Right kidney (tissue), 9 donors: ENCODE measurements at places on chromosomes 1 and 21.

- no peak for DNase-seq
These were observed 979.2 kb downstream of the MRPL39 start for GRCh38 chr21:24628046-24628445.

DNA sequence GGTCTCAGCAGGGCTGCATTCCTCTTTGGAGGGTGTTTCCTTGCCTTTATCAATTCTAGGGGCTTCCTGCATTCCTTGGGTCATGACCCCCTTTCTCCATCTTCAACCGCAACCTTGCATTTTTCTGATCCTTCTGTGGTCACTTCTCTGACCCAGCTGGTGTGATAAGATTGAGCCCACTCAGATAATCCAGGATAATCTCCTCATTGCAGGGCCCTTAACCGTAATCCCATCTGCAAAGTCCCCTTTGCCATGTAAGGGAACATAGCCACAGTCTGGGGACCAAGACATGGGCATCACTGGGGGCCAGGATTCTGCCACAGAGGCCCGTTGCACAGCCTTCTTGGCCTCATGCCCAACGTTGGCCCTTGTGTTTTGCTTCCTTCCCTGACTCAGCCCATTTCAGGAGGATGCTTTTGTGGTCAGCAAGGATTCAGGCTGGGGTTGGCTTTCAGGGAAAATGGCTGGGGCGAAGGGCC lies 35.0 kb upstream of the IL19 start:
- DNase-seq: no peak

- no peak for DNase-seq
These were observed 1.3 kb downstream of the FGR start for GRCh38 chr1:27633640-27634176.

DNA sequence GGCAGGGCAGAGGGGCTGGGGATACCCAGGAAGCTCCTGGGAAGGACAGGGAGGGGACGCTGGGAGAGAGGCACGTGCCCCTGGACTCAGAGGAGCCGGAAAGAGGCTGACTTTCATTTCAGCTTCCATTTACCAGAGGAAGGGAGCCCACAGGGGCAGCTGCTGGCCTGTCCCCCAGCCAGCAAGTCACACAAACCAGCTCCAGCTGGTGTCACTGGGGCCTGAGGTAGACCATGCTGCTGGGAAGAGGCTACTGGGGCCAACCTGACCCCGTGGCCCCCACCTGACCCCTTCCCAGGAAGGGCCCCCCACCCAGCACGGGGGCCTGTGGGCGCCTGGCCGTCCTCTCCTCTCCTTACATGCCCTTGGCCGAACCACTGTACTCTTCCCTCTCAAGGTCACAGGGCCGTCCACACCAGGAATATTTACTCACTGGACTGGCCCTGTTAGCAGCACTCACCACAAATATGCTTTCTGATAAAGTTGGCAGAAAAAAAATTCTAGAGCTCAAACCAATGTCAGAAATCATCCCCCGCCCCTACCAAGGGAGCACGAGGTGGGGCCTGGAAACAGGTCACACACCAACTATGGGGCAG lies 110.5 kb downstream of the CASZ1 start:
- DNase-seq: no peak

DNA sequence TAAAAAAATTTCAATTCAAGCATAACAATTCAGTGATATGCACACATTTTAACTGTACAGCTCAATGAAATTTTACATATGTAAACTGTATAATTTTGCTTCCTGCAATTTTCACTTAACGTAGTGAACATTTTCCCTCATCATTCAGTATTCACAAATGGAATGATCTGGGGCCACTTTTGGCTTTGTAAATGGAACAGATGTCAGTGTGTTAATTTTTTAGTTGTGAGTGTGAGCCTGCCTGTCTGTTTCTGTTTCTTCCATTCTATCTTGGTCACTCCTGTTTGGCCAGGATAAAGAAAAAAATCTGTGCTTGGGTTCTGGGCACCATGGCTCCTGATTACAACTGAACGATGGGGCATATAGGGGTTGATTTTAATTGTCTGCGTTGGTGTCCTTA lies 20.5 kb upstream of the ST3GAL3 start:
- no peak for DNase-seq

DNA sequence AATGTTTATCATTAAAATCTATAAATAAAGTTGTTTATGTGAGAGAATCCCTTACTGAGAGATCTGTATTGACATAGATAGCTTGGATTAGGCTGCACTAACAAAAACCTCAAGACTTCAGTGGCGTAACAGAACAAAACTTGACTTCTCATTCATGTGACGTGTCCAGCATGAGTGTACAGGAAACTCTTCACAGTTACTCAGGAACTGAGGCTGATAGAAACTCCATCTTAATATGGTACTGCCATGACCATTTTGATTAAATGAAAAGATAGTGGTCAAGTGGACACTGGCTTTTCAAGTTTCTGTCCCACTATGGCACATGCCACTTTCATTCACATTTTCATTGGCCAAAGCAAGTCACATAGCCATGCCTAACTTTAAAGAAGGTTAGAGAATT lies 3.7 kb downstream of the ST3GAL3 start:
- no peak for DNase-seq

- DNase-seq: no peak
These were observed 87.5 kb downstream of the RGS2 start for GRCh38 chr1:192896376-192896775.

DNA sequence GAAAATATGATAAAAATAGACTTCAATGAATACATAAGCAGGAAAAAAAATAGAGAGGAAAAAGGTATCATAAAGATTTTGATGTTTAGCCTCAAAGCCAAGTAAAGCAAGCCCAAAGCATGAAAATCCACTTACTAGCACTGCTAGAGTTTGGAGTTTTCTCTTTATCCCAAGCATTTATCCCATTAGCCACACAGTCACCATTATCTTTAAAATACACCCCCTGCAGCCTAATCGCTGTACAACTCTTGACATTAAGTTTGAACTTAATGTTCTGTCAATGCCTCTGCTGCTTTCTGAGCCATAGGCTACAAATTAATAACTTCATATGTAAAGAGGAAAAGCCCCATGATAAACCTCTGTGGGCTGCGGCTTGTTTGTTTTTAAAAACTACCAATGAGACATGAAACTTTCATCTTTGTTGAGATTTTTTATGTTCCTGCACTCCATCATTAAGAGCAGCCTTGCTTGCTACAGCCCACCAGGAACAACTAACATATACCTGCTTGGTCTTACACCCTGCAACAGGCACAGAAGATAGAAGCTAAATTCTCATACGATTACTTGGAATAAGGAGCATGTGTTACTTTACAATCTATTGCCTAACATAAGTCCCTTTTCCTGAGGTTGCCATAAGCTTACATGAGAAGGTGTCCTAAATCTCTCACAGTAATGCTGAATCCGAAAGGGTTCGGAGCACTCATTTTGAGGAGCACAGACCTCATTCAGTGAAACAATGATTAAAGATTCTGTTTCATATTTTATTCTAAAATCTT lies 202.4 kb downstream of the SMYD3 start:
- no peak for DNase-seq

DNA sequence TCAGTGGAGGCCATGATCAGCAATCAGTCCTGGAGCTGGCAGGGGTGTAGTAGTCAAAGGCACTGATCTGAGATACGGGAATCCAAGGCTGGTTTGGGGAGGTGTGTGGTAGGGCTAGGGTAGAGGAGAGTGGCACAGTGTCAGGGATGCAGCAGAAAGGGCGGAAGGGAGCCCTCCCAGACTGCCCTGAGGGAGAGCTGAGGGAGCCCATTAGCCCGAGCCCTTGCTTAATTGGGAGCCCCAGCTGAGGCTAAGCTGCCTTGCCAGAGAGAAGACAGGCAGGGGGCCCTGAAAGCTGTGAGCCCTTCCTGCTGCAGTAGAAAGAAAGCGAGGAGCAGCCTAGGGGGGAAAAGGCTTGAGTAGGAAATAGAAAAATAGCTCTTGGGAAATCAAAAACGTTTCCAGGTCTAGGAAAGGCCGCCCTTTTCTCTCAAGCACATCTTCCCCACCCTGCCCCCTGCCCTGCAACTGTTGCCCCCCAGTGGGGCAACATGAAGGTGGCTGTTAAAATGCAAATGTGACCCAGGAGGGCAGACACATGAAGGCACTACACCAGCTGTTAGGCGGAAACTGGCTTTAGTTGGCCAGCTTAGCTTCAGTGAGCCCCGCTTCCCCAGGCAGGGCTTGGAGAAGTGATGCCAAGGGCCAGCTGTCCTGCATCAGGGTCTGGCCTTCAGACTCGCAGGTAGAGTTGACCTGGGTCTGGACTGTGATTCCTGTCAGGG lies 106.2 kb downstream of the UCK2 start:
- no peak for DNase-seq

GRCh38 chr21:32332463-32332951 lies 33.9 kb downstream of the MRAP start:
- DNase-seq: no peak

DNA sequence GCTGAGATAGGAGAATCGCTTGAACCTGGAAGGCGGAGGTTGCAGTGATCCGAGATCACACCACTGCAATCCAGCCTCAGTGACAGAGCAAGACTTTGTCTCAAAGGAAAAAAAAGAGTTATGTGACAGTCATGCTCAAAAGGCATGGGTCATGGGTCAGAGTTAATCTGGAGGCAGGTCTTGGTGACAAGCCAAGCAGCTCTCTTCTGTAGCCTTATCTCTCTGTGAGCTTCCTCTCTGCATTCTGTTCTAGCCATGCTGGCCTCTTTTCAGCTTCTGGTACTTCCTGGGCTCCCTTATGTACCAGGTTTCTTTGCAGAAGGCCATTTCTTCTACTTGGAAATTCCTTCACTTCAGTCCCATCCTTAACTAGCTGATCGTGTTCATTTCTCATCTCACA lies 63.6 kb downstream of the NGF start:
- no peak for DNase-seq

GRCh38 chr1:116498789-116499628 lies 71.8 kb downstream of the CD58 start:
- DNase-seq: peak; percentile 65

GRCh38 chr1:49225464-49225863 lies 448.8 kb upstream of the BEND5 start:
- DNase-seq: no peak

DNA sequence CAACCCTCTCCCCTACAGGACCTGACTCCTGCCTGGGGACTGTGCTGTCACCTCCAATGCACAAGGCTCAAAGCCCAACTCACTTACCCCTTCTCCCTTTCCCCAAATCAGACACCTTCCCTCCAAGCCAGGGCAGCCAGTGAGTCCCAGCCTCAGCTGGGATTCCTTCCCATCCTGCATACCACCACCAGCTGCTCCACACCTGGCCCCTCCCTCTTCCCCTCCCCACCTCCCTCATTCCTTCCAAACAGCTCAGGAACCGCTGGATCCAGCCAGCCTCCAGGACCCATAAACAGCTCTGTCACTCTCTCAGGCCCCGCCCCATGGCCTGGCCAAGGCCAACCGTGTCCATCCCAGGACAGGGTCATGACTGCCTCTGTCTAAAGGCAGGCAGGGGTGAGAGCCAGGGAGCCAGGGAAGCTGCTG lies 41.4 kb downstream of the ACOT7 start:
- DNase-seq: no peak

DNA sequence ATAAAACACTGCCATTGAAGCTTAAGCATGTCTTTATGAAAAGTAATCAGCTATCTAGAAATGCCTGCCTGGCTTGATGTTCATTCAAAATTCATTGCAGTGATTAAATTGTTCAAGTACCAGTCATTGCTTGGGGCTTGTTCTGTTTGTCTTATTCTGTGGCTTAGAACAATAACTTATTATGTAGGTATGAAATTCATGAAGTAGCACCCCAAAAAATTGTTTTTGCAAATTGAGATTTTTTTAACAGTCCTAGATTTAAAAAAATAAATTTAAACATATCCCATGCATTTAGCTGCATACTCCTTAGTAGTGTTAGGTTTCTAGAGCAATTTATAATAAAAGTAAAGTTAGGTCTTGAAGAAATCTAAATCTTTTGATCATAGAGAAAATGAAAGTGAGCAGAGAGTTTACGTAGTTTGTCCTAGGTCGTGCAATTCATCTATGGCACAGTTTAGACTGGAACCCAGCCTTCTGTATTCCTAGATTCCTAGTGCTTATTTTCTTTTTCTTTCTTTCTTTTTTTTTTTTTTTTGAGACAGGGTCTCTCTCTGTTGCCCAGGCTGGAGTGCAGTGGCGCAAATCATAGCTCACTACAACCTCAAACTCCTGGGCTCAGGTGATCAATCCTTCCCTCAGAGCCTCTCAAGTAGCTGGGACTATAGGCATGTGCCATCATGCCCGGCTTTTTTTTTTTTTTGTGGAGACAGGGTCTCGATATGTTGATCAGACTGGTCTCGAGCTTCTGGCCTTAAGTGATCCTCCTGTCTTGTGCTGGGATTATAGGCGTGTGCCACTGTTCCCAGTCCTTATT lies 9.3 kb downstream of the MIER1 start:
- DNase-seq: no peak

DNA sequence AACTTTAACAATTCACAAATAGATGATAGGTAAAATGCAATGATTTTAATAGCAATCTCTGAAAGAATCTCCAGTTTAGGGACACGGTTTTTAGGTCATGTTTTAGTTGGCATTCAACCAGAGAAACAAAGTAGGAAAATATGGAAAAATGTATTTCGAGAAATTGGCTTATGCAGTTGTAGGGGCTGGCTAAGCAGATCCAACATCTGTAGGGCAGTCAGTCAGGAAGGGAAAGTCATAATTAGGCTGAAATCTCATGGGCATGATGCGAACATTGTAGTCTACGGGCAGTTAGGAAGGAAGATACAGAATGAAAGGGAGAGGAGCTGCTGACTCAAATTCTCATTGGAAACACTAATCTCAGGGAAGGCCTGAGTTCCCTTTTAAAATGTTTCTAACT lies 1276.0 kb upstream of the ADGRL4 start:
- DNase-seq: no peak

DNA sequence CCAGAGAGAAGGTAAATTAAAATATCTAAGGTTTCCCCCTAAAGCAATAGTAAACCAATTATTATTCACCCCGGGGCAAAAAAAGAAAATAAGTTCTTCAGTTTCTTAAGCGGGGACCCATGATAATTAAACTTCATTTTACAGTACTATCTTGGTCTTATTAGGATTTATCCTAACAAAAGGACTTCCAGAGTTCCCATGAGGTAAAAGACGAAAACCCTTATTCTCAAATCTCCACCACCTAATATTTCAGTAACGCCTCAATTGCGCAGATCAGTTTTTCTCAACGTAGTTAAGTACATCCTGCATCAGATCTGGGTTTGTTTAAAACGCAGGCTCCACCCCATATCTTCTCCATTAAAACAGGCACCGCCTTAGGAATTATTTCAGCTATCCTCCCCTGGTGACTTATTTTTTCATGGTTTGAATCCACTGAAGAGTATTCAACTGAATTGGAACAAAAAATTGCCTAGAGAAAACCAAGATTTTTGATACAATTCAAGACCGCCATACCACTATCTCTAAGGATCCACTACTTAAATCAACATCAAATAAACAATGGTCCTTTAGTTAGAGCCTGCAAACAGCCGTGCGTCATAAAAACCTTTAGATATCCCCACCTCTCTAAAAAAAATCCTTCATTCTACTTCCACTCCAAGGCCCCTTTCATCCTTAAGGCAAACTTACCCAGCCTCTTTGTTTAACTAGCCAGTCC lies 1.7 kb downstream of the MCL1 start:
- no peak for DNase-seq

DNA sequence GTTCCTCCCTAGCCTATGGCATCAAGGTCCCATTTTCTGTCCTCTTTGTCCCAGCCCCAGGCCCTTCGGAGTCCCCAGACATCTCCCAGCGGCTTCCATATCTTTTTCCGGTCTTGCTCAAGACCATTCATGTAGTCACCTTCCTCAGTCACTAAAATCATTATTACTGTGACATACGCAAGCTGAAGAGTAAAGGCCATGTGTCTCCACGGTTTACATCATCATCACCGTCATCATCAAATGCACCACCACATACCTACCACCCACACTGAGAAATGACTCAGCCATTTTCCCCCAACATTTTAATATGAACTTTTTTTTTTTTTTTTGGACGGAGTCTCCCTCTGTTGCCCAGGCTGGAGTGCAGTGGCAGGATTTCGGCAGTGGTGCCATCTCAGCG lies 43.4 kb downstream of the FHAD1 start:
- DNase-seq: no peak
